ENCODE measurements at places on chromosomes 3 and 15.

- no peak for DNase-seq
Observed at GRCh38 chr3:67389176-67389575, 265.2 kb downstream of the SUCLG2 start.

GRCh38 chr15:69842851-69843250 lies 254.9 kb downstream of the TLE3 start:
- DNase-seq = no peak

DNA sequence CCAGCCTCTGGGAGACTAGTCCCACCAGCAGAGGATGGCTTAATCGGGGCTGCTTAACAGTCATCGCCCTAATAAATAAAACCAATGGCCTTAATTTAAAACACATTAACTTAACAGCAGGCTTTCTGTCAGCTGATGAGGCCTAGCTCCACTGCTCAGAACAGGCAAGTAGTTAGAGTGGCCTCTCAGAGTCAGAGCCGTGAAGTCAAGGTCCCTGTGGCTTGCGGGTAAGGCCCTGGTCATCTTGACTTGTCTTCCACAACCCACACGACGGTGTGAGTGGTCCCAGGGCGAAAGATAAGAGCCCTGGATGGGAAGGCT lies 11.8 kb downstream of the XXYLT1 start:
- DNase-seq = no peak

DNA sequence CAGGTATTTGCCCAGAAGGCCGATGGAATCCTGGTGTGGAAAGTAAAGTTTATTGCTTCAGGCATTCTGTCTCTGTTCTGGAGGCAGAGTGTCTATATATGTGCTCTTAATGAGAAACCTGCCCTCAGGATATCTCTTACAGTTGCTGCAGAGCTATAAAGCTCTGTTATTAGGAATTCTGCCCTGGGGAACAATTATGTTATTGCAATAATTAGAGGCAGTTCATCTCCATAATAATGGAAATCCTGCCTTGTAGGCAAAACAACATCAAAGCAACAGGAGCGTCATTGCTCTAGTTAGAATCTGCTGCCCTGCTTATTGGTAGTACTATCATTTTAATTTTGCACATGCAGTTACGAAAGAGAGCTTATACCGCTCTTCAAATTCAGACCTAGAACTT lies 175.6 kb downstream of the IL5RA start:
- DNase-seq = no peak

- DNase-seq = peak; percentile 34
Observed at GRCh38 chr3:71582612-71583565, 639 bp downstream of the FOXP1 start.

DNA sequence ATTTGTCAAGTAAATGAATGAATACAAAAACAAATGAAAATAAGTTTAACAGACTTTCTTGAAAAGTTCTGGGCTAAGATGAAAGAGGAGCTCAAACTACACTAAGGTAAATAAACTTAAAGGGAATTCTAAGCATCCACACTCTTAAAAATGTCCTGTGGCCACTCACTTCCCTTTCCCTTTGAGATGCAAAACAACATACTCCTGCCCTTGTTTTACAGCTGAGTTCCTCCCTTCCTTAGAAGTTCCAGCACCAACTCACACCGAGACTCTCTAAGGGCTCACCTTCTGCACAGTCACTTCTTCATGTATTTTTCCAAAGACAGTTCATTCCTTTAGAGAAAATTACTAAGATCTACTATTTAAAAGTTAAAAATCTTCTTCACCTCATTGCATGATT lies 123.3 kb upstream of the CMC1 start:
- no peak for DNase-seq

- no peak for DNase-seq
Observed at GRCh38 chr3:53253707-53254508, 1.9 kb downstream of the TKT start.

DNA sequence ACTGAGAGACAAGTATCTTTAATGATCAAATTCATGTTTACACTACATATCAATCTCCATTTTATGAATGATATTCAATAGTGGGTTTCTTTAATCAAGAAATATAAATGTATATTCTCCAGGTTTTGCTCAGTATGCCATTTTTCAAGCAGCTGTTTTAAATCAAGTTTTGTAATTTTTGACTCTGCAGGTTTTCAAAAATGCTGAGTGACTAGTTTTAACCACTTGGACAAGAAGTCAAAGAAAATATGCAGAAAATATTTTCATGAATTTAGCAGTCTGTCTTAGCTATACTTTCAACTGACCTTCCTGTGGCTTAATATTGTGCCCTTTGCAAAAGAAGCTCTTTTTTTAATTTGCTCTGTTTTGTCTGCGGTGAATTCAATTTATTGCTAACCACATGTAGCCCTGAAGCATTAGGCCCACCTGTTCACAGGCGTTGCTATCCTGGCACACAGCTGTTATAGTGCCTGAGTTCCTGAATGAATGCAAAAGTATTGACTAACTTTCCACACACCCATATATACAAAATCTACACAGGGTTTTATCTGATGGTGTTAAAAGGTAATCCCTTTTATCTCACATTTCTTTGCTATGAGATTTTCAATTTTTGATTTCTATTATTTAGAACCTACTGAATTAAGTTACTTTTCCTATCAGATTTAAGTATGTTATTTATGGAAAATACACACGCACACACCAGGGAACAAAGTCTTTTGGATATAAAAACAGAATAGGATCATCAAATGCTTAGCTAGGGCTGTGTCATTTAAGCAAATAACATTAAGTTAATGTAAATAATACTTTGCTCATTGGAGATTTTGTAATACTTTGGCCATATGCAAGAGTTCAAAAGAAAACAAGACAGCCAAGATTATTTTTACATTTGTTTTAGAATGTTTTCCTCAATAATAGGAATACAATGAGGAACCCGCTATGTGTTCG lies 1166.1 kb upstream of the GBE1 start:
- DNase-seq = peak; percentile 0

DNA sequence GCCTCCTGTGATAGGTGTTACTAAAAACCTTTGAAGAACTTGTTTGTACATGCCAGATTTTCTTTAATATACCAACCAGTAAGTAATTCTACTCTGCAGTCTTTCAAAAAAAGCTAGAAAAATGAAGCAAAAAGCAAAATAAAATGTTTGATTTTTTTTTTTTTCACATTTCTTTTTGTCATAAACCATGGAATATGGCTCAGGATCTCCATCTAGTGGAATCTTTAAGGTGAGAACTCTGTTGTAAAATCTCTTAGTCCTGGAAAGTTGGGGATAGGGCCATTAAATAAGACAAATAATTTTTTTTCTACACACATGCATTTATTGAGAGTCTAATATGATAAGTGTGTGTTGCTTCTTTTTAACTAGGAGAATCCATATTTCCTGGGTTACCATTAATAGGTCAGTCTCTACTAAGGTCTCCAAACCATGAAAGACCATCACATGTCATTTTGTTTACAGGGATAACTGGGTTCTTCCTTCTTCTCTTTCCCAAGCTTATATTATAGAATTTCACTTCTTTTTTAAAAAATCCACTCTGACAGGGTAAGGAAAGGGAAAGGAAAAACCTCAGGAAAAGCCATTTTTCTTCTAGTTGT lies 84.6 kb downstream of the SLC9A9 start:
- peak; percentile 22 for DNase-seq

- no peak for DNase-seq
Observed at GRCh38 chr3:12159227-12159601, 502 bp upstream of the TIMP4 start.

DNA sequence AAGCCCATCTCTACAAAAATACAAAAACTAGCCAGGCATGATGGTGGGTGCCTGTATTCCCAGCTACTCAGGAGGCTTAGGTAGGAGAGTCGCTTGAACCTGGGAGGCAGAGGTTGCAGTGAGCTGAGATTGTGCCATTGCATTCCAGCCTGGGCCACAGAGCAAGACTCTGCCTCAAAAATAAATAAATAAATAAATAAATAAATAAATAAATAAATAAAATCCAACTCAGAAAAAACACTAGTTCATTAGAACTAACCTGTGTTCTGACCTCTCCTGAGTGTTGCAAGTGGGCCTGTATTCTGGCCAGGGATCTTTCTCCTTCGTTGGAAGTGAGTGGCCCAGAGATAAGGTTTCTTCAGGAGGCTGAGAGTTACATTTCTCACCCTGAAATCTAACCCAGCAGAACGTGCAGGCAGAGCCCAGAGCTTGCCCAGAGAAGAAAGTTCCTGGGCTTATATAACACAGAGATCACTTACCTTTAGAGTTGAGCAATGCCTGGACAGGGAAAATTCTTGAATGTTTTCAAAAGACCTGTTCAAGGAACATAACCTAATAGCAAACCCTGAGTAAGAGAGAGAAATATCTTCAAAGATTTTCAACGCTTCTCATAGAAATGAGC lies 583.9 kb downstream of the MCTP2 start:
- no peak for DNase-seq

DNA sequence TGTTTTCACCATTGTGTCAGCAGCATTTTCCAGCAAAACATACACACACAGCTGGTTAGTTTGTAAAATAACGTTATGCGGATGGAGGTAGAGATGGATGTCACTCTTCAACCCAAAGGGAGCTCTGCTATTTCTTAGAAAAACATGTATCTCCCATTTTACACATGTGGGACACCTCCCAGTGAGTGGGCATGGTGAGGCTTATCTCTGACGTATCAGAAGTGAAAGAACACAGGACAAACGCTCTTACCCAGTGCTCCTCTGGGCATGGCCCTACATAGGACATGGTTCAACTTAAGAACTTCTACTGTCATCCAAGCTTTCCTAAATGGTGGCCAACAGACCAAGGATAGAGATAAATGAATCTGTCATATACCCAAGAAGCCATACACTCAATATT lies 2.1 kb downstream of the FAM240A start:
- no peak for DNase-seq

Measured in NCI-H2171 (cell line).